ENCODE measurements at places on chromosomes 2 and 18.

- no peak for DNase-seq
Observed at GRCh38 chr2:85972355-85972754, 83.6 kb upstream of the ST3GAL5 start.

- no peak for DNase-seq
Observed at GRCh38 chr2:191931329-191931728, 84.4 kb upstream of the CAVIN2 start.

DNA sequence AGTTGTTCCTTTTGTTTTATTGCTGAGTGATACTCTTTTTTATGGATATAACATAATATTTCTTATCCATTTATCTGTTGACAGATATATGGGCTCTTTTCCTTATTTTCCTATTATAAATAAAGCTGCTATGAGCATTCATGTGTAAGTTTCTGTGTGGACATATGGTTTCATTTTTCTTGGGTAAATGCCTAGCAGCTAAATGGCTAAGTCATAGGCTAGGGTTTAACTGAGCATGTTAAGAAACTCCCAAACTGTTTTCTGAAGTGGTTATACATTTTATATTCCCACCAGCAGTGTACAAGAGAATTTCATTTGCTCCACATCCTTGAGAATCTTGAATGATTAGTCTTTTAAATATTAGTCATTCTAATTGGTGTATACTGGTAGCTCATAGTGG lies 786.6 kb upstream of the CDH2 start:
- DNase-seq, result no peak

DNA sequence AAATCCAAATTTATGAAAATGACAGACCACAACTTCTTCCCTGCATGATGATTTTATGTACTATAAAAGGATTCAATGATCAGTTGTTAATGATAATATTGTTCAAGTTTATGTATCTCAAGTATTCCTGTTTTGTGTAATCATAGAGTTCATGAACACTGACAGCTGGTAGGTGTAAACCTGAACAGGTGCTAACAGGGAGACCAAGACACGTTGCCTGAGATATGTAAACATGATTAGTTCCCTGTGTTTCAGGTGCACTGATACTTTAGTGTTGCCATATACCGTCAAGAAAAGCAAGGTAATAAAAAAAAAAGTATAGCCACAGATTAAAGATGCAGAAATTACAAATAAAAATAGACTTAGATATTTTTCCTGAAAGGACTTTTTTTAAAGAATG lies 131.8 kb downstream of the BAZ2B start:
- no peak for DNase-seq

- DNase-seq, result no peak
Observed at GRCh38 chr2:44559108-44559507, 197.4 kb downstream of the CAMKMT start.

DNA sequence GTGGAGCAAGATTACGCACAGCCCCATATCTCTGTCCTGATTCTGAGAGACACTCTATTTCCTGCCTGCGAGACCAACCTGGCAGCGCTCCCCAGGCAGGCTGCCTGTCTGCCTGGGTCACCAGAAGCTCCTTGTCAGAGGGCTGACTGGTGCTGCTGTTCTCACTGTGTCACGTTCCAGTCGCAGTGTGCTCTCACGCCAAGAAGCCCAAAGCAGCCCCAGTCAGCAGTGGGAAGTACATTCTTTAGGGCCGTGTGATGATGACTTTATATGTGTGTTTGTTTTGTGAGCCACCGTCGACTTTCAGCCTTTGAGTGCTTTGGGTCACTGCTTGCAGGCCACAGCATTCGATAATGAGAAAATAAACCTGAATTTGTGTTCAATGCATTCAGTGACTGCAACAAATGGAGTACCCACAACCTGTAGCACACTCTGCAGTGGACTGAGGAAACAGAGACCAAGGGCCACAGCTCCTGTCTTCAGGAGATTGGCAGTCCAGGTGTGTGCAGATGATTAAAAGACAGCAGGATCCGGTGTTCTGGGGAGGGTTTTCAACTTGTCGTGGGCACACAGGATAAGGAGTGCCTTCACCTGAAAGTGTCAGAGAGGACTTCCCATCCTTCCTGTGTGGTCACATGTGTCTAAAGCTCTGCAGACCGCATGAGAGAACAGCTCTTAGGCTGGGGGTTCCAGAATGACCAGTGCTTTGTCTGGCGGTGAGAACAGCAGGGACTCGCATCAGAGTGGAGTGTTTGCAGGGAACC lies 4.8 kb downstream of the TNFRSF11A start:
- DNase-seq, result no peak

- DNase-seq, result no peak
Observed at GRCh38 chr18:44887227-44887631, 206.5 kb downstream of the SETBP1 start.

- no peak for DNase-seq
Observed at GRCh38 chr2:126664639-126665038, 8.7 kb downstream of the GYPC start.

GRCh38 chr18:50287028-50287440 lies 458 bp downstream of the CXXC1 start:
- DNase-seq, result no peak

DNA sequence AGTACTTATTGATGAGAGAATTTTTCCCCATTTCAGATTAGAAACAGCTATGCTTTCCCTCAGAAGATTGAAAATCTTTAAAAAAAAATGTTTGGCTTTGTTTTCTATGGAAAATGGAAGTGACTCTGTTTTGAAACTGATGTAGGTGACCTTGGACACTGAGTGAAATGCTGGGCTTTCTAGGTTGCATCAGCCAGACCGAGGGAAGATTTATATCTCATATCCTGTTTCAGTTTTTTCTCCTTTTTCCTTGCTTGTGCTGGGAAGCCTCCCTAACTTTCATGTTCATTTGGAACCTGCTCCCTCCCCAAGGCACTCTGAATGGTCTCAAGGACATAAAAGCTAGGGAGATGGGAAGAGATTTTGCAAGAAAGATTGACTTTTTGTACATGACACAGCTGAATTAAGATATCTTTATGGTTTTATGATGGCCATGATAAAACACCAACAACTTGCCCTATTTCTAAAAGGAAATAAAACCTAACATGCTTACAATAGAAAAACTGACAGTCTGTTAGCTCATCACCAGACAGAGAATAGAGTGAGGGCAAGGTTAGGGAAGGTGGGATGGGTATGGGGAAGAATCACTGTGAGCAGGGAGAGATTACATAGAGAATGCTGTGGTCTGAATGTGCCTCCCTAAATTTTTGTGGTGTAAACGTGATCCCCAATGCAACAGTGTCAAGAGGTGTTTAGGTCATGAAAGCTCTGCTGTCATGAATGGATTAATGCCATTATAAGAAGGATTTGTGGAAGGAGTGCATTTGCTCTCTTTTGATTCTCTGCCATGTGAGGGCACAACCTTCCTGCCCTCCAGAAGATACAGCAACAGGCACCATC lies 249.7 kb downstream of the TPGS2 start:
- no peak for DNase-seq

- no peak for DNase-seq
Observed at GRCh38 chr18:31675404-31675803, 9.0 kb downstream of the B4GALT6 start.

- DNase-seq, result no peak
Observed at GRCh38 chr2:171480908-171481307, 41.4 kb upstream of the CYBRD1 start.

DNA sequence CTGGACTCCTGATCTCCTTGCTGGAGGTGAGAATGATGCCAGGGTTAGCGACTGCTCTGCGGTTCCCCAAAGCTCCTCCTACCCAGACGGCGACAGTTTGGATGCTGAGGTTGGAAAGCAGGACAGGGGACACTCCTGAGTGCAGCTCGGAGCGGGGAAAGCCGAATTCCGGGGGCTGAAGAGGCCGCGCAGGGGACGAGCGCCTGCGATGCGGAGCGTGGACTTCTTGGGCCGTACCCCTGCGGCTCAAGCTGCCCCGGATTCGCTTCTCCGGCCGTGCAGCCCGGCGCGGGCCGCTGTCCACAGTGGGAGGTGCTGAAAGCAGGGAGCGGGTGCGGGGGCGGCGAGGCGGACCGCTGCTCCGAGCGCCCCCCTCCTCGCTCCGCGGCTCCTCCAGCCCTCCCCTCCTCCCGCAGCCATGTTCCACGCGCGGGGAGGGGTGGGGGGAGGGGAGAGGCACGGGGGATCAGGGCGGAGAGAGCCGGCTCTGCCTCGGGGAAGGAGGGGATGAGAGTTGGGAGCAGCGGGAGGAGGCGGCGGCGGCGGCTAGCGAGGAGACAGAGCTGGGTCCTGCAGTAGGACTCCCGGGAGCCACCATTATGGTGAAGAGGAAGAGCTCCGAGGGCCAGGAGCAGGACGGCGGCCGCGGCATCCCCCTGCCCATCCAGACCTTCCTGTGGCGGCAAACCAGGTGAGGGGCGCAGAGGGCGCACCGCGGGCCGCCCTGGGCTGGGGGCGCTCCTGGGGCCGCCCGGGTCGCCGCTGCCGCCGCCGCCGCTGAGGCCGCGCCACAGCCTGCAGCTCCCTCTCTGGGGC lies at the start of gene UNC80:
UNC80 (plus strand) TSS at position 359 of the 816 bp plus-strand sequence; CDS start at position 600, 241 bp downstream.
- DNase-seq, result peak; percentile 60
